ENCODE measurements at places on chromosomes 6 and 20. TPM values are rescaled to one million over a fixed set of nuclear protein-coding genes. Genes with fewer than 3 reads are reported as not detected.

DNA sequence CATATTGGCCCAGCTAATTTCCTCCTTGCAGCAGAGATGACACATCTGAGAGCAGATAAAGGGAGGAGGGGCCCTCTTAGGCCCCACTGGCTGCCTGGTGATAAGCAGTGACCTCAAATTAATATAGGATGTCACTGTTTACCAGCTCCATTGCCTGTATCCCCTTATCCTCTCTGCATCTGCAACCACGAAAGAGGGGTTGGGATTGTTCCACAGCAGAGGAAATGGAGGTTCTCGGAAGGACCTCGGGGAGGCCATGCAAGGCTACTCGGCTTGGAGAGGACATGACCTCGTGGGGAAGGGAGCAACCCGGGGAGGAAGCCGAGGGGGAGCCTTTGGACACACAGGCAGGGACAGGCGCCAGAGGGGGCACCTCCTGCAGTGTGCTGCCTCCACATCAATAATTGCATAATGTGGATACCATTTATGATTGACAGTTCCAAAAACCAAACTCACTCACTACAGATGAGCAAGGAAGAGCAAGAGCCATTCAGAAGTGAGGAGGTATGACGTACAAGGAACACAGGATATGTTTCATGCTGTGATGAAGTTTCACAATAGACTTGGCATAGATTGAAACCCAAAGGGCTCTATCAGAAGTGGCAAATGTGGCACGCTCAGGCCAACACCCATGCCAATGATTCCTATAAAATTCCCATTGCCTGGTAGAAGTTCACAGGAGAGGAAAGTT lies 177.2 kb upstream of the RNF24 start:
- no peak for DNase-seq

DNA sequence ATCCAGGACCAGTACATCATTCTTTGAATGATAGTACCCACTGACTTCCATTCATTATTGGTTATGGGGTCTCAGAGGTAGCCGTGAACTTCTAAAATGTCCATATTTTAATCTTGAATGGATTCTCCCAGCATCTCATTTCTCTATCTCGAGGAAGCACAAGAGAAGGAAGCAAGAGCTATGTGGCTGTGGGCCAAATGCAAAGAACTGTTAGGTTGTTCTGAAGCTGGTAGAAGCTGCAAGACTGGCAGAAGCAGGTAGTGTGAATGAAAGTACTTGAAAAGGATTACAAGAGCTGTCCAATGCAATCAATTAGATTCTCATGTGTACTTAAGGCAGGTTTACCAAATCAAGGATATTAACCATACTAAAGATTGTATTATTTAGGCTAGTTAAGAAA lies 1131.8 kb downstream of the GRIK2 start:
- DNase-seq = no peak

DNA sequence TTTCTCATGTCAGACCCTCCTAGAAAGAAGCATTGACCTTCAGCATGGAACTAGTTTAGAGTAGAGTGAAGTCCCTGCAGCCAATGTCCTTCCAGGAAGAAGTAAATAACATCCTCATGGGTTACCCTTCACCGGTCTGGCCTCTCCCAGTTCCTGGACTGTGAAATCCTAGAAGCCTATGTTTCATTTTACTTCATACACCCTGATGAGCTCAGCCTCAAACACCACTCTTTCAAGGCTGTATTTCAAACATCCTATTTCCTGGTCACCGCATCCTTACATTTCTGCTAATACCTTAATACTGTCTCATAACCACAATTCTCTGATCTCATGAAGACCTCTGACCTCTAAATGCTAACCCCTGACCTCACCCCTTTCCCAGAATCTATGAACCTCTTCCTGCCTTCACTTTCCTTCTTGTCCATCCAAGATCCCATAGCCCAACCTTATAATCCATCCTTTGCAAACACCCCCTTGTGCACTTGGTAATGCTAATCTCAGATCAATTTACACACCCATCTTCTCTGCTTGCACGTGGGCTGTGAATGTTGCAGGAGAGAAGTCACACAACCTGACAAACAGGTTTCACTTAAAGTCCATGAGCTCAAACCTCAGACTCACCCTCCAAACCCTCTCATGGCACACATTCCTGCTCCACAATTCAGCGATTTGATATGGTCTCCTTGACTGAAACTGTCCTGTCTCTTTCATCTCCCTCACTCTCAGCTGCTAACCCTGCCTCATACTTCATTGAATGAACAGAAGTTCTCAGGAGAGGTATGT lies 30.2 kb downstream of the SLC2A10 start:
- DNase-seq = no peak

GRCh38 chr20:2137552-2138201 lies 36.0 kb downstream of the STK35 start:
- DNase-seq = no peak

- DNase-seq = no peak
These were observed 1.6 kb downstream of the MAP3K5 start for GRCh38 chr6:136790411-136791295.

- no peak for DNase-seq
These were observed 11.7 kb downstream of the PTPRK start for GRCh38 chr6:128508588-128509296.

GRCh38 chr6:50116797-50117542 lies 67.2 kb upstream of the DEFB112 start:
- no peak for DNase-seq

DNA sequence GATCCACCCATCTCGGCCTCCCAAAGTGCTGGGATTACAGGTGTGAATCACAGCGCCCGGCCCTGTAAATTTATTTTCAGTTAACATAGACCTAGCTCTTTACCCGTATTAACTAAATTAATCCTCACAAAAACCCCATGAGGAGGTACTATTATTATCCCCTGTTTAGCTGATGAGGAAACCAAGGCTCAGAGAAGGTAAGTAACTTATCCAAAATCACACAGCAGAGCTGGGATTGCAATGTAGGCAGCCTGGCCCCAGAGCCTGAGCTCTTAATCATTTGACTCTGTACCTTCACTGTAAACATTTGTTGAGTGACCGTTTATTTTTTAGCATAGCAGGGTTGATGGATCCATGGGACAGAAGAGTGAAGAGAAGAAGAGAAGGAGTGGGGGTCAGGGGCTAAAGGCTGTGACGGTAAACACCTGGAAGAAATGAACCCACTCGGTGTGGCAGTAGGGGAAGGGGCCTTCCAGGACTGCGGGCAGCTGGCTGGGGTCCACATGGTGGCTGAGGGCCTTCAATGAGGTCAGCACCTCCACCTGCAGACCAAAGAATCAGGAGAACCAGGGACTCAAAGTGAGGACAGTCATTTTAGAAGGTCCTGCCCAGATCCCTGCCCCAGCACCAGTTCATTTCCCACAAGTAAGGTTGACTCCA lies 35.2 kb downstream of the KIAA1755 start:
- DNase-seq = no peak

DNA sequence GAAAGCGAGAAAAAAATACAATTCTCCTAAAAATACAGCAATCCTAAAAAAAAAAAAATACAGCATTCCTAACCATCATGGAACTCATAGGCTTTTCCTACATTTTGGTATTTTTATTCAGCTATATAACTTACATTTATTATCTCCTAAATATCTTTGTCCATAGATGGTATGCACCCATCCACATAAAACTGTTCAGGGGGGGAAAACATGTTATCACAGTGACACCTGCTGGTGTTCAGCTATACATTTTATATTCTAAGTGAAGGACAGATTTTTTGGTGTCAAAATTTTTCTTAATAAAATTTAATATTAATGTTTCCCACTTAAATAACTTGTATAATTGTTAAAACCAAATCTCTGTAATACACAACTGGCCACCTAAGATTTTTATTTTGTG lies 58.0 kb downstream of the BLOC1S5 start:
- no peak for DNase-seq

GRCh38 chr6:168578036-168578435 lies 137.1 kb downstream of the SMOC2 start:
- DNase-seq = no peak

DNA sequence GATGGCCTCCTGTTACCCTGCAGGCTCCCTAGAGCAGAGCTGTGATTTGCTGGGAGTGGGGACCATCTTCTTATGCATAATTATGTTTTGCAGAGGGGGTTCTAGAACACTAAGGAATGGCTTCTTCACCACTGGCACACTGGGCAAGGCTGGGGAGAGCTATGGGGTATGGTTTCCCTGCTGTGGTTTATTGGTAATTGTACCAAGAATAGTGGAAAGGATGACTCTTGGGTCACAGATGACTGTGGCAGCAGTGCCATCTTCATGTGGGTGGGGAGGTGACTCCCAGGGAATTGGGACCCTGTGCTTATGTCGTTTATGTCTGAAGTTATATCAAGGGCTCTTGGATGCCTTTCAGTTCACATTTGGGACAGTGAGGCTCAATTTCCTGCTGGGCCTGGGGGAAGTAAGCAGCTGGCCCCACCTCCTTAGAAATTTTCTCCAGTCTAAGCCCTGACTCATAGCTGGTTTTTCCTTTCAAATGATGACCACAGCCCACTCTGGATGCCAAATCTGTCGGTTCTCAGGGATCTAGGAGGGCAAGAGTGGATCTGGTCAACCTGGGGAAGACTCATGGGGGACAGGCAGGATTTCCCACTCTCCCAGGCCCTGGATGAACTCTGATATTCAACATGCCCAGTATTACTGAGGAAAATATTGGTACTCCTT lies 230.8 kb downstream of the LRFN2 start:
- DNase-seq = no peak

GRCh38 chr6:110800839-110801196 lies 14.5 kb downstream of the CDK19 start:
- no peak for DNase-seq

GRCh38 chr6:85614780-85615179 lies 21.1 kb upstream of the SNX14 start:
- DNase-seq = no peak

- DNase-seq = no peak
These were observed 94.3 kb downstream of the PHACTR3 start for GRCh38 chr20:59698598-59698997.

DNA sequence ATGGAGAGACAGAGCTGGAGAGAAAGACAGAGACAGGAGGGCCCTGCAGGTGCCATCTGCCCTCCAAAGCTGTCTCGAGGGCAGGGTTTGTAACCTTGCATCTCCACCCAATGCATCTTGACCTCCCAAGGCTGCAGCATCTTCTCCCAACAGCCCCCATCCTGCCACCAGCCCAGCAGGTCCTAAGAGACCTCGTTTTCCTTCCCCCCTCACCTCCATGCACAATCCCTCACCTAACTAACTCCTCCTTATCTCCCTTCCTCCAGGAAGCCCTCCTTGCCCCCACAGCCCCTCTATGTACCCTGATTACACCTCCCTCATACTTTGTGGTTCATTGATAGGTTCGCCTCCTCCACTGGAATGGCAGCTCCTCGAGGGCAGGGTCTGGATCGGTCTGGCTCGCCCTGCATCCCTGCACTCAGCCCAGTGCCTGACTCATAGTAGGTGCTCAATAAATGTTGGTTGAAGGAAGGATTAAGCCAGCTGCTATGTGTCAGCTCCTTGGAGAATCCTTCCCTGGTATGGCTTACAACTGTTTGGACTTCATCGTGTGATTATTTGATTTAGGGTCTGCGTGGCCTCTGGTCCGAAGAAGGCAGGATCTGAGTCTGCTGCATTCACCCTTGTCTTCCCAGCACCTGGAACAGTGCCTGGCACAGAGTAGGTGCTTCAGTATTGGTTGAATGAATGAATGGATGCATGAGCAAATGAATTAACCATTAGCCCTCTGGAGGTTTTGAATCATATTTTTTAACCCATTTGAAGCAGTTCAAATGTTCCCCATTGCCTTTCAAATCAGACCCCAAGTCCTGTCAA lies 105.6 kb upstream of the PTPN1 start:
- no peak for DNase-seq

- no peak for DNase-seq
These were observed 602.5 kb upstream of the CDH4 start for GRCh38 chr20:60649541-60649940.

- peak; percentile 62 for DNase-seq
These were observed 45.8 kb upstream of the ARID1B start for GRCh38 chr6:156731396-156731795.

DNA sequence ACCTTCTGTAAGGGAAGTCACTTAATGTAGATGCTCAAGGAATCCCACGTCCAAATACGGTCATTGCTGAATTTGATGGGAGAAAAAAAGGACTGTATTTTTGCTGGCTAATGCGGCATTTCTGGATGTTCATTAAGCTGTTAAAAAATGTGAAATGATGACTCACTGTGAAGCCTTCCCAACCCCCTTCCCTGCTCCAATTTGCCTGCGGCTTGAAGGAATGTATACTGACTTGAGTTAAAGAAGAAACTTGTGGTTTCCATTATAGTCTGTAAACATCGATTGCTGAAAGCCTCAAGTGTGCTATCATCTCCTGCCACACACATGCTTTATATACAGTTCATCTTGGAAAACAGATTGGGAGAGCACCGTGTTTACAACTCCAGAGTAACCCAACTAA lies 249.1 kb upstream of the JAG1 start:
- no peak for DNase-seq

DNA sequence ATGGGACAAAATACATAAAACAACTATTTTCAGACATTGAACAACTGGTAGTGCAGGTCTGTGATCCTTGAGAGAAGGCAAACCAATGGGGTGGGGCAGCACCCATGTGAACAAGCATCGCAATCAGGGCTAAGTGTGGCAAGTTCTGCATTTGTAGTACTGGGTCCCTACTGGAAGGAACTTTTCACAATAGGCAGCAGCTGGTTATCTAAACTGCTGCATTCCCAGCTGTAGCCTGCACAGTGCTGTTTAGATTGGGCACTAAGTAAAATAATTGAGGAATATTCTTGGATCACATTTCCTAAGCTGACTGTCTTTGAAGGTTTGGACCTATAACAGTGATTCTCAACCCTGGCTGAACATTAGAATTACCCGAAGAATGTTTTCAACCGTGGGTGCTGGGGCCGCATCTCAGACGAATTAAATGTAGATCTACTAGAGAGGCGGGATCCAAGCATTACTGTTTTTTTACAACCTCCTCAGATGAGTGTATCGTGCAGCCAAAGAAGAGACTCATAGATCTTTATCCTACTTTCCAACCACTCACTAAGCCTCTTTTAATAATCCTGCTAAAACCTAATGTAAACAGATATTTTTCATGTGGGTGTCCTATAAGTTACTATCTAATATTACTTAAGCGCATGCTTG lies 12.4 kb upstream of the MAP3K4 start:
- no peak for DNase-seq

TGM2 gene
- total RNA-seq = 15.5 TPM

ADAM33 gene
- total RNA-seq = 45.9 TPM

CAP2 gene
- total RNA-seq = 9.0 TPM

CHRNA4 gene
- 5.5 TPM for total RNA-seq

THEMIS gene
- 0.06 TPM for total RNA-seq
